ENCODE measurements at places on chromosomes 12 and 14.

DNA sequence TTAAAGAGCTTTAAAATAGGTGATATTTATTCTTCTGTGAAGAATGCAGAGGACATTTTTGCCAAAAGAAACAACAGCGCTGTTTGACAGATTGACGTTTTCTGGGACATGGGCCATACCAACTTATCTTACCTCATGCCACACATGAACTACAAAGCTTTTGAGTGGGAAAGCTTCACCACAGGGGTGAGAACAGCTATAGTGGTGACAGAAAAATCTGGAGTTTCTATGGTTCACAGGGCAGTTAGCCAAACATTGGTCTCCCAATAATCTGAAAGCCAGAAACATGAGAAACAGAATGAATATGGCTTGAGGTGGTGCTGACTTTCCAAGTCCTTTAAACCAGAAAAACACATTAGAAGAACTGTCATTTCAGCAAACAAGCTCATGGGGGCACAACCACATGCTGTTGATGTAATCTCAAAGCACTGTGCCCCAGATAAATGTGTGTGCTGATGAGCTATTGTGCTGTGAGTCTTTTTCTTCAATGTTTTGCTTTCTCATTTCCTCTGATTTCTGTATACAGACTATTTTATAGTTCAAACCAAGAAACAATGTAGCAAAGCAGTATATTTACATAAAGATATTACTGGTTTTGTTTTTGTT, 905.4 kb downstream of the SLC16A7 start:
- no peak for DNase-seq

DNA sequence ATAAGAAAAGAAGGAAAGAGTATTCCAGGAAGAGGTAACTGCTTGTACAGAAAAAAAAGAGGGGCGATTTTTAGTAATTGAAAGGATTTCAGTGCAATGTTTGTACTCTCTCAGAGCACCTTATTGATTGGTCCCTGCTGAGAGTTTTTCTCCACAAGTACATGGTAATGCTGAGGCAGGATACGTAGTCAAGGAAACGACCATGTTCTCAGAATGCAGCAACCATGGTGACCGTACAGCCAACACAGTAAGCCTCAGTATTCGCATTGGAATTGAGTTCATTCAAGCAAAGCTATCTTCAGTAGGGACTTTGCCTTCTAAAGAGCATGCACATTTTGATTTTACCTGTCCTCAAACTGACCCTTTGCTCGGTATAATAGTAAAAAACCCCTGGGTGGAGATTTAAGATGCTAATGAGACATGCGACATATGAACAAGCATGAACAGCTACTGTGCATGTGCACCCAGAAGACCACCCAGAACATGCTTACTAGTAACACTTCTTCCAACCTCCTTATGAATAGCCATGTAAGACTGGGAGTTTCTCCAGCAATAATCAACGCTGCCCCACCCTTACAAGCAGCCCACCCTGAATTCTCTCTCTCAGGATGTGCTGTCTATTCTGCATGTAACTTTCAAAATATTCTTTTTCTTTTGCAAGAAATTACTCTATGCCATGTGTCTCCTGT, 6.2 kb upstream of the SLC41A2 start:
- no peak for DNase-seq

DNA sequence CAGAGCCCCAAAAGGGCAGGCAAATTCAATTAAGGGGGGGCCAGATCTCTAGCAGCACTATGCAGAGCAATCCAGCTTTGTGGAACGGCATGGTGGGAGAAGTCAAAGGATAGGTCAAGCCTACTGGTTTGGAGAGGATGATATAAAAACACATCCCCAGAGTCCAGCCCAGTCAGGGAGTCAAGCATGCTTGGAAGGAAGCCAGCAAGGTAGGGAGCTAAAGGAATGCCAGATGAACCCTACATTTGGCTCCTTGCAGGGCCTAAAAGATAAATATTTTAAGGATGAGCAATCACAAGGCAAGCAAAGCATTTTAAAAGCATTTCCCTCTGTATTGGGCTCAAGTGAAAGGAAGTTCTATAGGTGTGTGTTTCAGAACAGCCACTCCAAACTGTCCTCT, 21.4 kb downstream of the KCTD10 start:
- DNase-seq = no peak

DNA sequence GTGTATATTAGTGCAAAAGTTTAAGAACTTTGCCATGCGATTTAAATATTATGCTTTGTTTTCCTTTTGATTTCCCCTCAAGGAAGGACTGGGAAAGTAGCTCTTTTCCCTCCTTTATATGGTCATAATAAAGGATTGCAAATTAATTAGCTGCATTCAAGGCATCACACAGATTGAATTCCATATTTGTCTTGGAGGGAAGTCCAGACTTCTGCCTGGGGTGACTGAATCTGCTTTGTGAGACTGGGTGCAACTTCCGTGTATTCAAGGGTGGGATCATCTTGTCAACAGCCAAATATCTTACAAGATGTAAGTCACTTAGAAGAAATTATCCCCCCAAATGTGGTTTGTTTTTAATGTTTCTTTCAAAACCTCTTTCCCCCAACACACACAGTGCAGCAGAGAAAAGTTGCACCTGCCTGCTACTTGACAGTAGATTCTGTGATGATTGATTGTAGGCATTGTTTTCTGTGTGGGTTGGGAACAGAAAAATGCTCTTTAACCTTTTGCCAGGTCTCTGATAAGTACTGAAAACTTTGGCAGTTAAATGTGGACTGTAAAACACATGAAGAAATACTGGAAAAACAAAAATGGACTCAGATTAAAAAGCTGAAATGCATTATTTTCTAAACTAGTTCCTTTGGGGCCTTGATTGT, 28.4 kb downstream of the STK38L start:
- DNase-seq = no peak

- no peak for DNase-seq
These were observed 482 bp upstream of the IFI27L2 start for GRCh38 chr14:94129758-94130414.

DNA sequence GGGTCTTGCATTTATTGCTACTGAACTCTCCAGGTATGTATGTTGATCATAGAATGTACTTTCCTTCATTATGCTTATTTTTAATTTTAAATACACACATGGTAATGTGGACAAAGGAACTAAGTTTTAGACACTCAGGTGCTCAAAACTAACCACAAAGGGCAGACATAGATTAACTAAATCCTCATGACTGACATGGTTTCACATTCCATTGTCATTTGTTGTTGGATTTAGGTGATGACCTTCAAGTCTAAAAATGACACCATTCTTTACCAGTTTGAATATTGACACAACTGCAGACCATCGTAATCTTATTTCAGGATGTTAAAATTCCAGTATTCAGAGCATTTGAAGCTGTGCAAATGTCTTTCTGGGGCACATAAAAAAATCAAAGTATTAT, 128.4 kb downstream of the BBS10 start:
- no peak for DNase-seq

DNA sequence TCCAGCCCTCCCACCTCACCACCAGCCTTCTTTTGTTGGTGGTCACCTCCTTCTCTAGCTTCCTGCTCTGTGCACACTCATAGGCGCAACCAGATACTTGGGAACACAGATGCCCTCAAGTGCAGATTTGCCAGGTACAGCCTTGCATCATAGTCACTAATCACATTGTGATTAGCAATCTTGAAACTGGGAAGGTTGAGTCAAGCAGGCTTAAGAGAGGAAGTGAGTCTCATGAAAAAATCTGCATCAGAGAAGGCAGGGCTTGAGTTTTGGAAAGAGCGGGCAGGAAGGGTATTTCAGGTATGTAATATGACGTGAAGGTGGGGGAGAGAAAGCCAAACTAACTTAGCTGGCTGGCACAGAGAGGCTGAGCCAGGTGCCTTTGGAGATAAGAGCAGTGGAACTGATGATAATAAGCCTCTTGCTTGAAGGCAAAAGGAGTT, 2.7 kb upstream of the RABGGTA start:
- DNase-seq = peak; percentile 85

GRCh38 chr14:21302013-21302835, 22.3 kb downstream of the RPGRIP1 start:
- DNase-seq = no peak

- no peak for DNase-seq
These were observed 280.0 kb downstream of the LRIG3 start for GRCh38 chr12:58640314-58640713.

DNA sequence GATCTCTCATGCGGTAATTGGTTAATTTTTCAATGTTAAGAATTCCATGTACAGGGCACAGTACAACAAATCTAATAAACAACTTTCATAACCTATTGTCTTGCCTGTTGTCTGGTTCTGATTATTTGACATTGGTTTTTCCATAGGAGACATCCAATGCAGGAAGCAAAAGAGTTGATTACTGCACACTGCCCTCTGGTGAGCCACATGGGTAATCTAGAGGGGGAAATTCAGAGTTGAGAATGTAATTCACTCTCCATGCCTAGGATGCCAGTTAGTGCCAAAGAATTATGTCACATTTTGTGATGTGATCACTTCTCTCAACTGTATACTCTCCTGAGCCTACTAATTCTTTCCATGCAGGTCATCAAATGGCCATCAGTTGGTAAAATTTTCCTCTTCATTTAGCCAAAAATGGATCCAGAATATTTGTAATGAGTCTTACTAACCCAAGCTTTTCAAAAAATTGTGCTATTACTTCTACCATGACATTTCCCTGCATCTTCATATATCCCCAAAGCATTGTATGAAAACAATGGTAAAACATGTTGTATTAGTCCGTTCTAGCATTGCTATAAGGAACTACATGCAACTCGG, 17.7 kb upstream of the CCDC91 start:
- no peak for DNase-seq

DNA sequence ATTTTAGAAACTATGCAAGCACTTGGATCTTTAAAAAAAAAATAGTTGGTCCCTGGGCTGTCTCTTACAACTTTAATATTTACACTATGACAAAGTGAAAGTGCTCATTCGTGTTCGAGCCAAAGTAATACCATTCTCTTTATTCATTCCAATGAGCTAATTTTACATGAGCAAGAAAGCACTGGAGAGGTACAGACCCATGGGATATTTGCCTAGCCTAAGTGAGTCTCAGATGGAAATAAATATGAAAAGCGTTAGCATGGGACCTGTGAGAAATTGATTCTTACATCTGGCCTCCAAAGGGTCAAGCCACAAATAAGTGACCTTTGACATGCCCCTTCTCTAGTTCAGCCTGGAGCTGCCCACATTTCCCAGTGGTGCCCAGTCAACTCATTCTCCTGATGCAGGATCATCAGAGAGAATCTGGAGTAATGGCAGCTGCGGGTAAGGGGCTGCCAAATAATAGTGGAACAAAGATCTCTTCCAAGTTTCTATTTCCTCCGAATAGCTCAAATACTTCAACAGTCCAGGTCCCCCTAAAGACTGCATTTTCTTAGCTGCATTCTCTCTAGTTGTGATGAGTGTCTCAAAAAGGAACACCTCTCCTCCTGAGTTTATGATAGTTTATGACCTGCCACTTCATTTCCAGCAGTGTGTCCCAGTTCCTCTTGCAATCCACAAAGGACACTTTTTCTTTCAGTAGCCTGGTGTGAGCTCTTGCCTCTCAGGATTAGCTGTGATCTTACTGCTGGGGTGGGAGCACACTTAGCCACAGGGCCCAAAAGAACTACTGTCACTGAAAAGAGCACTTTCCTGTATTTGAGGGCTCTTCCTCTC, 208.2 kb downstream of the DAD1 start:
- DNase-seq = no peak

- DNase-seq = no peak
These were observed 259.4 kb downstream of the PRKD1 start for GRCh38 chr14:29668201-29668600.

DNA sequence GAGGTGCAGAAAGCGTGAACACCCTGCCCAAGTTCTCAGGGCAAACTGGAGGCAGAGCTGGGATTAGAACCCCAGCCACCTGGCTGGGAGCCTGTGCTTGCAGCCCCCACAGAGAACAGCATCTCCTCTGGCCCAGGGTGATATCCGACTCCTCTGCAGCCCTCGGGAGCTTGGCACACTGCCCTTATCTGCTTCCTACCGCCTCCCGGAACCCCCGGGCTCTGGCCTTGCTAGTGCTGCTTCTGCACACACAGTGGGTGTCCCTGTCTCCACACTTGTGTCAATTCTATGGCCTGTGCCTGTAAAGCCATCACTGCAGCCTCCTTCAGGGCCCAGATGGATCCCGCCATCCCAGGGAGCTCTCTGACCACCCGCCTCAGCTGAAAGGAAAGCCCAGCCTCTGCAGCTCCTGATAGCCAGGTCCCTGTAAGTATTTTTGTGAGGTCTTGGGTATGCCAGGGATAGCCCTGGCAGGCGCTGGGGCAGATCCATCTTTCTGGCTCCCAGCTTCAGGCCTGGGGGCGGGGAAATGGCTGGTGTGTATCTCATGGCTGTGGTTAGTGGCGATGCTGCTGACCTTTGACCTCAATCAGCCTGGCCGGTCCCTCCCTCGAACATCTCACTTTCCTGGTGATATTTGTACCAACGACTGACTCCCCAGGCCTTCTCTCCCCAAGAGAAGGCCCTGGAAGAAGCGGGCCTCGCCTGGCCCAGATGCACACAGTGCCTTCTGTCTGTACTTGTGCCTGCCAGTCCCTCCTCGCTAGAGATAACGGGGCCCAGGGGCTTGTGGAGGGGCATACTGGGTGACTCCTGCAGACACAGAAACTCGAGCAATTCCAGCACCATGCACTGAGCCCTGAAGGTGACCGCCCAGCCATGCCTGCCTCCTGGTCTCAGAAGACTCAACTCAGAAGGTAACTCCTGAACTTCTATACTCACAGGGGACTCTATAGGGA, 183.8 kb downstream of the CALM1 start:
- DNase-seq = no peak

- DNase-seq = no peak
These were observed 206.4 kb upstream of the PELI2 start for GRCh38 chr14:55911776-55912175.

DNA sequence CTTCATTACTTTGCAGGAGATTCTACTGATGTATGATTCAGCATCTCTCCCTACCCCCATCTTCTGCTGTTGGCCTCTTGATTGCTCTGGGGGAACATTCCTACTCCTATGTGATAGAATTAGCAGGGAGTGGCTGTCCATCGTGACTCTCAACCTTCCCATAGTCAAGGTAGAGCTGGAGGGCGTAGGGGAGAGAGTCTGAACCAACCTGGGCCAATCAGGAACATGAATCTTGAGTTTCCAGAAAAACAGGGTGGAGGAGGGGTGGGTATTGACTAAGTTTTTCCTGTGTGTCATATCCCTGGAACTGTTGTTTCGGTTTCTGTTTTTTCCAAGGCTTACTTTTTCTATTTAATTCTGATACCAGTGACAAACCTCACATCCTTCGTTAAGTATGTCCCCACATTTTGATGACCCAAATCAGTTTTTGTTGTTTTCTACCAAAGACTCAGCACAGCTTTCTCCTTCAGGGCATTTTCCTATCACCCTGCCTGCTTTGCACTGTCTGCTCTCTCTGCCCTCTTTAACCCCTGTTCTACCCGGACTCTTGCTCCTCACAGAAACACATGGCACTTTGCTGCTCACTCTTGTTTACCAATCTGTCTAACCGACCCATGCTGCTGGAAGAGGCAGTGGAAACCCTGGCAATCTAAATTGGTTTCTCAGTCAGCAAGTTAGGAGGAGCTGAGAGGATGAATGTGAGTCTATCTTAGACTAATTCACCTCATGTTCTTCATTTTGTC, 1428.3 kb downstream of the AACS start:
- no peak for DNase-seq

DNA sequence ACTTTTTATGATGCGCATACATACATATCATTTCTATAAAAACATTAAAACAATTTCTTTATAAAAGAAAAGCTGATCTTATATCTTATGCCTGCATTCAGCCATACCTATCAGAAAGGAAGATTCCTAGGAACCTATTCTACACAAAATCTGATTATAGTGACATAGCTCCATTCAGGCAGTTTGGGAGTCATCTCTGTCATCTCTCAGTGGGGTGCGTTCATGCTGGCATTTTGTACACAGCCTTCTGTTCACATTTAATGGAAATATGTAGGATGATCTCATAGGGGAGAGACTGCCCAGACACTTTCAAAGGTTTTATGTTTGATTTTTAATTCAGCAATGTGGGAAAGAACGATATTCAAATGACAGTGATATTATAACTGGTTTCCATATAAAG, 52.9 kb downstream of the ATL1 start:
- DNase-seq = no peak
